Gastrocnemius medialis (tissue), 4 donors: ENCODE measurements at places on chromosomes 3 and 15. TPM values are rescaled to one million over a fixed set of nuclear protein-coding genes. Genes with fewer than 3 reads are reported as not detected.

The TICRR gene
- not detected for total RNA-seq

The GMNC gene
- total RNA-seq, result not detected

The KIF23 gene
- total RNA-seq, result not detected

The GOLGA8A gene
- total RNA-seq, result 7.0 TPM

The RNF123 gene
- 126 TPM for total RNA-seq

The TCF12 gene
- total RNA-seq, result 62.2 TPM

The DNAH12 gene
- total RNA-seq, result 0.02 TPM

The RBMS3 gene
- total RNA-seq, result 19.3 TPM

The HCN4 gene
- not detected for total RNA-seq

The SECISBP2L gene
- total RNA-seq, result 27.5 TPM

The EPHA3 gene
- total RNA-seq, result 1.2 TPM

The MEGF11 gene
- total RNA-seq, result not detected

The FBXL22 gene
- 0.68 TPM for total RNA-seq

The CD200 gene
- total RNA-seq, result 0.27 TPM

DNA sequence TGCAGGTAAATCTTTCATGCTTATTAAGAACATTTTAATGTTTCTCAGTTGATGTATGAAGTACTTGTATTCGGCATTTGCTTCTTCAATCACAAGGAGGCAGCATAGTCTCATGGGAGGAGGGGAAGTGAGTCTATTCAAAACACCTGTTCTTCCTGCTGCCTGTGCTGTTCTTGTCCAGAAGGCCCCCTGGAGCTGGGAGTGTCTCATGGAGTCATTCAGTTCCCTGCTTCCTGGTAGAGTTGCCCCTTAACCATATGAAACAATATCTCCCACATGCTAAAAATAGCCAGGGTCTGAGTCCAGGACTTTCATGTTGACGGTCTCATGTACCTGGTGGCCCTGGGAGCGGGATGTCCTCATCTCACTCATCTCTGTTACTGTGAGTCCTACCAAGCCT lies 15.5 kb upstream of the PPP1R2 start:
- H3K27ac ChIP-seq, result peak overlapping the region; percentile 87
- H3K36me3 ChIP-seq, result no peaks in the 10 kb centered on the region
- H3K27me3 ChIP-seq, result no peaks in the 10 kb centered on the region
- DNase-seq, result peak; percentile 94
- H3K4me3 ChIP-seq, result no peak overlapping the region

GRCh38 chr15:70512772-70513362 lies 250.5 kb downstream of the UACA start:
- H3K4me3 ChIP-seq, result no peak overlapping the region
- no peak overlapping the region for H3K27ac ChIP-seq
- DNase-seq, result no peak

DNA sequence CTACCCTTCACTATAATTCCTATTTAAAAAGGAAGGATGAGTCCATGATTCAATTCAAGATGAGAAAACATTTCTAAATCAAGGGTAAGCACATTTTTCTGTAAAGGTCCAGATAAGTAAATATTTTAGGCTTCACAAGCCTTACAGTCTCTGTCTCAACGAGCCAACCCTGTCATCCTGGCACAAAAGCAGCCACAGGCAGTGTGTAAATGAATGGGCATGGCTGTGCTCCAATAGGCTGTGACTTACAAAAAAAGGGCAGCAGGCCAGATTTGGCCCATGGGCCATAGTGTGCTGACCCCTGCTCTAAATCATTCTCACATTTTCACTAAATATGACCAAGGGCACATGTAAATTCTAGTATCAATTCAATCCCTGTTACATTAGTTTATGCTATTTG lies 200.4 kb downstream of the WNT5A start:
- H3K4me1 ChIP-seq, result no peaks in the 10 kb centered on the region
- H3K27me3 ChIP-seq, result no peaks in the 10 kb centered on the region
- H3K4me3 ChIP-seq, result no peak overlapping the region
- DNase-seq, result no peak
- no peak overlapping the region for H3K27ac ChIP-seq

GRCh38 chr3:149224736-149225594 lies 3.3 kb upstream of the CP start:
- H3K27me3 ChIP-seq, result no peaks in the 10 kb centered on the region
- no peak for DNase-seq
- peak overlapping the region; percentile 37 for H3K4me3 ChIP-seq
- H3K27ac ChIP-seq, result peak overlapping the region; percentile 70
- H3K36me3 ChIP-seq, result no peaks in the 10 kb centered on the region

GRCh38 chr3:71502066-71502625 lies 81.4 kb downstream of the FOXP1 start:
- no peaks in the 10 kb centered on the region for H3K27me3 ChIP-seq
- no peak for DNase-seq
- H3K27ac ChIP-seq, result no peak overlapping the region

- H3K4me1 ChIP-seq, result no peaks in the 10 kb centered on the region
- H3K4me3 ChIP-seq, result no peak overlapping the region
- no peak overlapping the region for H3K27ac ChIP-seq
These were observed 702.2 kb downstream of the NLGN1 start for GRCh38 chr3:174099724-174100123.

DNA sequence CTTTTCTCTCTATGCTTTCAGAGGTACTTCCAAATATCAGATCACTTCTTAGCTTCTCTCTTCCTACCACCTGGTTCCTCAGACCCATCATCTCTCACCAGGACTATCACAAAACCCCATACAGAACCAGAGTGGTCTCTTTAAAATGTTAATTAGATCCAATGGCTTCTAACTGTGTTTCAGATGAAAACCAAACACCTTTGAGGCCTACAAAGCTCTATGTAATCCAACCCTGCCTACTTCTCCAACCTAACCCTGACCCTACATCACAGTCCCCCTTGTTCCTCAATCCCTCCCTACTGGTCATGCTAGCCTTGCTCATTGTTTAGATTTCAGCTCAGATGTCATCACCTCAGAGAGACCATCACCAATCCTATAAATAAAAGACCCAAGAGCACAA lies 34.8 kb downstream of the SUMF1 start:
- H3K36me3 ChIP-seq, result no peaks in the 10 kb centered on the region
- H3K27me3 ChIP-seq, result no peaks in the 10 kb centered on the region
- no peak for DNase-seq

GRCh38 chr3:177820683-177821316 lies 623.5 kb upstream of the TBL1XR1 start:
- H3K4me1 ChIP-seq, result peaks cover 30% of the 10 kb centered on the region
- no peak overlapping the region for H3K4me3 ChIP-seq
- no peak overlapping the region for H3K27ac ChIP-seq
- no peaks in the 10 kb centered on the region for H3K36me3 ChIP-seq
- H3K27me3 ChIP-seq, result no peaks in the 10 kb centered on the region
- DNase-seq, result no peak

DNA sequence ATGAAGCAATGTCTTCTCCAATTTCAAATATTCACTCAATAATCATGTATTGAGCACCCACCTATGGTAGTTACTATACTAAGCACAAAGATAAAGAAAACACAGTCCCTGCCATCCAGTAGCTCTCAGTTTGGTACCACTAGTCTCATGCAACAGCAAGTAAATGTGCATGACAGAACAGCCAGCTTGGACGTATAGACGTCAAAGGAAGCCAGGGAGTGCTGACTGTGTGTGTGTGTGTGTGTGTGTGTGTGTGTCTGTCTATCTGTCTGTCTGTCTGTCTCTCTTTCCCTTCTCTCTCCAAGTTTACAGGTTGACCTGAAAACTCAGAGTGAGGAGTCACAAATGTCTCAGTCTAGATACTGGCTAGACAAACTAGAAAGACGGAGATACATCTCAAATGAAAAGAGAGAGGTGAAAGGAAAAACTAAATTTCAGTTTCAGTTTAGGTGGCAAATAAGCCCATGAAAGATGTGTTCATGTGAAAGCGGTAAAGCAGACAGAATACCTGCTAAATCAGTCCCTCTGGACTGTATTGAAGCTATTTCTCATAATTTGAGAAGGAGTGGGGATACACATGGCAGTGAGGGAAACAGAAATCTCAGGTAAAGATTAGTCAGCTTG lies 141.1 kb upstream of the PTPRG start:
- no peak overlapping the region for H3K27ac ChIP-seq
- no peak for DNase-seq
- H3K4me3 ChIP-seq, result no peak overlapping the region
- H3K4me1 ChIP-seq, result no peaks in the 10 kb centered on the region

GRCh38 chr3:52866427-52866826 lies 30.9 kb downstream of the STIMATE start:
- H3K27ac ChIP-seq, result no peak overlapping the region
- DNase-seq, result no peak
- H3K4me1 ChIP-seq, result no peaks in the 10 kb centered on the region
- no peak overlapping the region for H3K4me3 ChIP-seq
- no peaks in the 10 kb centered on the region for H3K36me3 ChIP-seq
- no peaks in the 10 kb centered on the region for H3K27me3 ChIP-seq

DNA sequence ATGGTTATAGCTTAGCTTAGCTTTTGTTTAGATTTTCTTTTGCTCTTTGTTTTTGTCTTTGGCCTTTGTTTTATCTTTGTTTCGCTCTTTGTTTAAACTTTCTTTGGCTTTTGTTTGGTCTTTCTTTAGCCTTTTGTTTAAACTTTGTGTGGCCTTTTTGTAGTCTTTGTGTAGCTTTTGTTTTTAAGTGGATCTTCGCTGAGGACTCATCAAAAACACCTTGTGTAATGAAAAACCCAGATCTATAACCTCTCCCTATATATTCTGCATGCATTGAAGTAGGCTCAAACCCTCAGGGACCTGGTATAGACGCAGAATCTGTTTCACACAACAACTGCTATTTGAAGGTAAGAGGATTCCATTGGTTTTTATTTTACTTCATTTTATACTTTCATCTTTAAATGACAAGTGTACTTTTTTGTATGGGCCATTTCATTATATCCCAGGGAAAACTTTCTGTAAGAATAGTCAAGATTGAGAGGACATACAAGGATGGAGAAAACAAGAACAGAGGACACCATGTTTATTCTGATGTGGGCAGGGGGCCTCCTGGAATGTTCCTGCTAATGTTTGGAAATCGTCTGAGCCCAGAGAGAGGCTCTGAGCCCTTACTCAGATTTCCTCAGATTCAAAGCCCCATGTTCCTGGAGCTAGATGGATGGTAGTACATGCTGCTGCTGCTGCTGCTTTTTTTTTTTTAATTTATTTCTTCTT lies at the start of gene MOBP:
MOBP (plus strand) TSS at position 287 of the 714 bp plus-strand sequence. CDS start 34,390 bp downstream, outside the sequence.
- no peak within 1 kb of the TSS for H3K27ac ChIP-seq
- H3K36me3 ChIP-seq, result no peaks in the 10 kb centered on the region
- no peaks in the 10 kb centered on the region for H3K4me1 ChIP-seq
- no peak for DNase-seq
- H3K27me3 ChIP-seq, result no peaks in the 10 kb centered on the region

DNA sequence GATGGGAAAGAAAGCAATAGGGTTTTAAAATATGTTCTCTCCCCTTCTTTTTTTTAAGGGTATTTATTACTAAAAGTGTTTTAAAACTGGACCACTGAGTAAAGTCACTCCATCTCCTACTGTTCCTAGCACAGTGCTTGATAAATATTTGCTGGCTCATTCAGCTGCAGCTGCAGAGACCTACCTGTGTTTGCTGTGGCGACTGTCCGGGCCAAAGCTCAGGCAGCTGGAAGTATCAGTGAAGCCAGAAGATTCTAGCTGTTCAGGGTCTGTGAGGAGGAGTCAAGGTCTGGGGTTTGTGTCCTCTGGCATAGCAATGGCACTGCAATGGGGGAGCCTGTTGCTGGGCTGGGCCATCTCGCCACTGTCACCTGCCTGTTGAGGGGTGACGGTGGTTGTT lies 109.9 kb downstream of the RPLP1 start:
- H3K27ac ChIP-seq, result no peak overlapping the region
- no peak for DNase-seq
- no peaks in the 10 kb centered on the region for H3K36me3 ChIP-seq

- H3K4me3 ChIP-seq, result no peak overlapping the region
- DNase-seq, result no peak
- no peaks in the 10 kb centered on the region for H3K36me3 ChIP-seq
- H3K4me1 ChIP-seq, result no peaks in the 10 kb centered on the region
- H3K27me3 ChIP-seq, result no peaks in the 10 kb centered on the region
These were observed 293.5 kb upstream of the SOX2 start for GRCh38 chr3:181418233-181418632.

GRCh38 chr3:196219194-196219969 lies 3.0 kb downstream of the SLC51A start:
- peak overlapping the region; percentile 23 for H3K27ac ChIP-seq
- no peaks in the 10 kb centered on the region for H3K27me3 ChIP-seq
- H3K4me3 ChIP-seq, result peak overlapping the region; percentile 11
- no peaks in the 10 kb centered on the region for H3K36me3 ChIP-seq

DNA sequence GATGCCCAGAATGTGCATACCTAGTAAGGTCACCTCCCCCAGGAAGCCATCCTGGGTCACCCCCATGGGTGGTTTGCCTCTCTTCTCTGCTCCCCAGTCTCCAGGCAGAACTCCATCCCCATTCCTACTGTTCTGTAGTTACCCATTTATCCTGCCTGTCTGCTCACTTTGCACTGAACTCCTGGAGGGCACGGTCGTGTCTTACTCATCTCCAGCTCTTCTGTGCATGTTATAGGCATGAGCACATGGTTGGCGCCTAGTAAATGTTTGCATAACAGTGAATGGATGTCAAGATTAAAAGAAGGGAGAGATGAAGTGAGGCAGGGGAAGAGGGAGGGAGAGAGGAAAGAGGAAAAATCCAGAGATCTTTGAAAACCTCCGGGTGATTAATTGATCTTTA lies 208.4 kb upstream of the TRIM42 start:
- H3K27ac ChIP-seq, result no peak overlapping the region
- H3K36me3 ChIP-seq, result no peaks in the 10 kb centered on the region
- H3K4me3 ChIP-seq, result no peak overlapping the region
- H3K27me3 ChIP-seq, result no peaks in the 10 kb centered on the region

- peaks cover 2% of the 10 kb centered on the region for H3K36me3 ChIP-seq
- H3K4me3 ChIP-seq, result no peak overlapping the region
- no peak overlapping the region for H3K27ac ChIP-seq
- no peaks in the 10 kb centered on the region for H3K4me1 ChIP-seq
These were observed 91.0 kb downstream of the XRN1 start for GRCh38 chr3:142356818-142357217.

DNA sequence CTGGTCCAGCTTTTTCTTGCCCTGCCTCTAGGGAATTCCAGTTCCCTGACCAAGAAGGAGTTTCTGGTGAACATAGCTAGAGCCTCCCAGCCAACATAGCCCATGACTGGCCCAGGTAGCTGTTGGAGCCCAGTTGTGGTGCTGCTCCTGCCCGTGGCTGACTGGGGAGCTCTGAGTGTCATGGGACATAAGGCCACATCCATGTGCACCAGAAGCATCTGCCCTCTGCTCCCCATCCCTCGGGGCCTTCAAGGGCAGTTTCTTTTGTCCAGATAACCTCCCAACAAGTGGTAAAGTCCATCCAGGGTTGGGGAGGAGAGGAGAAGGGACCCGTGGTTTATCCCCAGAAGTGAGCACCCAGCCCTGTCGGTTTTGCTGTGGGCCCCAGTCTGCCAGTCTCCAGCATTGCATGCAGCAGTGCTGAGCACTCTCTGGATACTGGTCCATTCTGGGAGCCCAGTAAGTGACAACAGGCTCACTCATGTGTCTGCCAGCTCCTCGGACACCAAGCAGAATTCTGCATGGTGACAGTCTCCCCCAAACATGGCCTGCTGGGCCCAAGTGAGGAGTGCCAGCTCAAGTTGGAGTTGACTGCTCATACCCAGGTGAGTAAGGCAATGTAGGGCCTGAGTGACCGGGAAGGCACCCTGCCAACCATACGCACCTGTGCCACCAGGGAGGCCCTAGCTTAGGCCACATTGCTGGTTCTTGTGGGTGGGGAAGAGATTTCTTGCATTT lies 28.8 kb downstream of the ACAA1 start:
- H3K36me3 ChIP-seq, result no peaks in the 10 kb centered on the region
- DNase-seq, result no peak
- H3K4me3 ChIP-seq, result no peak overlapping the region
- H3K27me3 ChIP-seq, result no peaks in the 10 kb centered on the region

- H3K36me3 ChIP-seq, result no peaks in the 10 kb centered on the region
- H3K27ac ChIP-seq, result no peak overlapping the region
- H3K27me3 ChIP-seq, result no peaks in the 10 kb centered on the region
- H3K4me1 ChIP-seq, result no peaks in the 10 kb centered on the region
These were observed 443.3 kb upstream of the TPRG1 start for GRCh38 chr3:188728371-188728896.
